ENCODE measurements at places on chromosomes 13 and 19. TPM values are rescaled to one million over a fixed set of nuclear protein-coding genes. Genes with fewer than 3 reads are reported as not detected.

ANGPTL8 gene
- not detected for total RNA-seq

GRCh38 chr13:97246596-97247158, 24.5 kb downstream of the MBNL2 start:
- DNase-seq: no peak
- H3K27ac ChIP-seq: peak overlapping the region; percentile 100
- peak overlapping the region; percentile 35 for H3K4me3 ChIP-seq

- H3K4me1 ChIP-seq: peaks cover 74% of the 10 kb centered on the region
- H3K27ac ChIP-seq: peak overlapping the region; percentile 97
- H3K4me3 ChIP-seq: no peak overlapping the region
- DNase-seq: no peak
- H3K36me3 ChIP-seq: peaks cover 22% of the 10 kb centered on the region
Measured at GRCh38 chr19:38833092-38833425, 1.5 kb upstream of the ECH1 start.

GRCh38 chr19:17279436-17279835, 2.3 kb upstream of the ANKLE1 start:
- H3K4me3 ChIP-seq: no peak overlapping the region
- DNase-seq: no peak
- H3K27me3 ChIP-seq: no peaks in the 10 kb centered on the region

EFNA2 gene
- total RNA-seq: 7.8 TPM

- no peak for DNase-seq
- no peaks in the 10 kb centered on the region for H3K36me3 ChIP-seq
- no peaks in the 10 kb centered on the region for H3K4me1 ChIP-seq
- H3K27me3 ChIP-seq: no peaks in the 10 kb centered on the region
Measured at GRCh38 chr13:40429706-40430545, 236.5 kb downstream of the FOXO1 start.

DNA sequence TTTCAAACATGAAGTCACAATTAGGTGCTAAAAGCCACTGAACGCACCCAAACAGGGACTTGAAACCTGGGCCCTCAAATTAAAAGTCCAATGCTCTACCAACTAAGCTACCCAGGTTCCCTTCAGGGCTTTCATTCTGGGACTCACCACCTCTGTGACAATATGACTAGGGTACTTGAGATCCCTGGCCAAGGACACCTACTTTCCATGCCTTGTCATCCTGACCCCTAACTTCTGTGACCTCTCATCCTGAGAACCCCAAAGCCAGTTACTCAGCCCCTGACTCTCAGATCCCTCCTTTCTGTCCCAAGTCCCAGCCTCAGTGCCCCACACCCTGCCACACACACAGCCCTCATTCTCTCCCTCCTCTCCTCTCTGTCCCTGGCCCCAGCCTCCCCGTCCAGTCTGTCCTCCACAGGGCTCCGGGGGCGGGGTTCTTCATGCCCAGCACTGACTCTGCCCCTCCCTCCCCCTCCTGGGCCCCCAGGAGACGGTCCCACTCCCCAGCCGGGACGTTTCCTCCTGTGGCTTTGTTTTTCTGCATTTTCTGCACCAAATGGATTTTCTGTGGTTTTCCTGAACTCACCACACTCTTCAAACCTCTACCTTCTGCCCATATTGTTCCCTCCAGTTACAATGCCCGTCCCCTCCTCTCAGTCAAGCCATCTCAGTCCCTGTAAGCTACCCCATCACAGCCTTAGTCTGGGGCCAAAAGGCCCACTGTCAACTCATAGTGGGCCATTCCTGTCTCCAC, 7.0 kb downstream of the RCN3 start:
- H3K4me1 ChIP-seq: no peaks in the 10 kb centered on the region
- H3K36me3 ChIP-seq: no peaks in the 10 kb centered on the region
- H3K27me3 ChIP-seq: no peaks in the 10 kb centered on the region
- DNase-seq: no peak

DNA sequence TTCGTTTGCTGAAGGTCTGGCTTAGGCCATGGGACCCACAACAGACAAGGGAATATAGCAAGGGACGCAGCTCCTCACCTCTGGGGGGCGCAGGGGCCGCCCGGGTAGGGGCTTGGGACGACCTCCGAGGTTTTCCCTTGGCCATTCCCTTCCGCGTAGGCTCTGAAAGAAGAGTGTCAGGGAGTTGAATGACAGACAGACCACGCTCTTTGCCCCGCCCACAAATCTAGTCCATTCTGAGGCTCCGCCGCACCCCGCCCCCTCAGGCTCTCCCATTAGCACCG, 11.4 kb upstream of the ZNF414 start:
- no peaks in the 10 kb centered on the region for H3K36me3 ChIP-seq
- 0 out of 2 replicates have a peak, but pooled peaks cover 3% of the 10 kb centered on the region for H3K4me1 ChIP-seq
- no peaks in the 10 kb centered on the region for H3K27me3 ChIP-seq
- H3K4me3 ChIP-seq: peak overlapping the region; percentile 48
- peak overlapping the region; percentile 85 for H3K27ac ChIP-seq

DNA sequence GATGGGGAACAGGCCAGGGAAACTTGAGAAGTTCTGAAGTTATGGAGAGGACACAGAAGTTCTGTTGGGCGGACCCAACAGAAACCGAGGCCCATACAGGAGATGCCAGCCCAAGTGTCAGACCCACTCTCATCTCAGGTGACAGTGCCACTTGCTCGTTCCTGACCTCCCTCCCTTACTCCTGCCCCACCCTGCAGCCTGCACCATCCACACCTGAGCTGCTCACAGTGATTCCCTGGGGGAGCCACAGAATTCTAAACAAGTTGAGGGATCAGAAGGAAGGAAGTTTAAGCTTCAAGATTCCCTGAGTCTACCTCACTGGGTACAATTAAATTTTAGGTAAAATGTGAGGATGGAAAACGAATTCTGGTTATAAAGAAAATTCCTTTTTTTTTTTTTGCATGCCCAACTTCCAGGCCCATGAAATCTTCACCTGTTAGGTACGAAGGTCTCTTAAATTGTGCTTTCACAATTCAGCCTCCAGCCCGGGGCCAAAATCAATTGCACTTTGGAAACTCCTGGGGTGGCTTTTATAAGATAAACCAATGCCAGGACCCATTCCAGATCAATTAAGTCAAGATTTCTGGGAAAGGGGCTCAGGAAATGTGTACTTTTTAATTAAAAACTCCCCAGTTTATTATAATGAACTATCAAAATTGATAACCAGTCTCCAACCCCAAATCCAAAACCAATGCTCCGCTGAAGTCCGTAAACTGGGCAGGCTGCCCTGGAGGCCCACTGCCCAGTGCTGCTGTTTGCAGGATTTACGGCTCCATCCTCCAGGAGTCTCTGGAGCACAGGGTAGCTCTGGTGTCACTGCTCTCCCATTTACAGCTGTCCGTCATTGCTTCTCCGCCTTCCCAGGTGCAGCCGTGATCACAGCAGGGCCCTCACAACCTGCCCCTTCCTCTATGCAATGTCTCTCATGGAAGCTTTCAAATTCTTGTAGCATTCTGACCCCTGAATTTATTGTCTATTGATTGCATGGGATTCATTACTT, 643.5 kb downstream of the UQCRFS1 start:
- no peak overlapping the region for H3K27ac ChIP-seq
- no peaks in the 10 kb centered on the region for H3K27me3 ChIP-seq

DNA sequence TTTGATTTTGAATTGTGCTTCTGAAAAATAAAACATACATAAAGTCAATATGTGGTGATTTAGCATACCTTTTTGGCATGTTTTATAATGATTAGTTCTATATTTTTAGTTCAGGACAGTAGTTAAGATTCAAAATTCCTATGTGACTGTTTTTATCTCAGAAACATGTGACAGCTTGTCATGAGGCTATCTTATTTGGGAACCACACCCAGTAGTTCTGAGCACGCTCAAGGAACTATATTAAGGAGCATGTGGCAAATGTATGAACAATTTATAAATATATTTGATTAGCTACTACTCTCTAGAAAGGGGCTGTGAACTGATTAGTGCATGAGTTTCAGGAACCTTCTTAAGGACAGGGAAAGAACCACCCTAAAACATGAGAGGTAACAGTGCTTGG, 38.8 kb downstream of the FGF9 start:
- no peak for DNase-seq
- no peaks in the 10 kb centered on the region for H3K4me1 ChIP-seq
- H3K4me3 ChIP-seq: no peak overlapping the region
- H3K27ac ChIP-seq: no peak overlapping the region
- no peaks in the 10 kb centered on the region for H3K27me3 ChIP-seq
- H3K36me3 ChIP-seq: no peaks in the 10 kb centered on the region

TSKS gene
- total RNA-seq: not detected

DNA sequence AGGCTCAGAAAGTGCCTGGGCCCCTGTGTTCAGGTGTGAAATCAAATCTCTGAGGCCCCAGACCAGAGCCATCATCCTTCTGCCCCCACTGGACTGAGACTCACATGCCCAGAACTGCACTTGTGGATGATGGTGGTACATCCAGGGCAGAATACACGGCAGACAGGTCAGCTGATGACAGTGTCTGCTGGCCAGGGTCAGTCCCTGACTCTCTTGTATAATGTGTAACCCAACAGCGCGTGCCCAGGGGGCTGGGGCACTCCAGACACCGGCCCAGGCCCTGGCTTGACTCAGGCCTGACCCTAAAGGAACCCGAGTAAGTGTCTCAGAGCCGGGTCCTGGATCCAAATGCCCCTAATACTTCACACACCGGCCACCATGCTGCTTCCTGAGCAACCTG, 37.4 kb upstream of the GATAD2A start:
- H3K4me3 ChIP-seq: no peak overlapping the region
- H3K27me3 ChIP-seq: no peaks in the 10 kb centered on the region
- no peaks in the 10 kb centered on the region for H3K36me3 ChIP-seq

MBD3L2 gene
- total RNA-seq: not detected

CEACAM4 gene
- not detected for total RNA-seq

GRCh38 chr13:35499676-35500075, 23.2 kb upstream of the MAB21L1 start:
- H3K36me3 ChIP-seq: no peaks in the 10 kb centered on the region
- no peak for DNase-seq
- H3K4me1 ChIP-seq: no peaks in the 10 kb centered on the region
- no peak overlapping the region for H3K27ac ChIP-seq
- no peak overlapping the region for H3K4me3 ChIP-seq

CLEC4G gene
- not detected for total RNA-seq

CLDND2 gene
- 0.95 TPM for total RNA-seq

- no peaks in the 10 kb centered on the region for H3K36me3 ChIP-seq
- H3K27ac ChIP-seq: no peak overlapping the region
- no peak overlapping the region for H3K4me3 ChIP-seq
- DNase-seq: no peak
- no peaks in the 10 kb centered on the region for H3K27me3 ChIP-seq
Measured at GRCh38 chr19:36182612-36183244, 30.5 kb upstream of the COX7A1 start.

DNA sequence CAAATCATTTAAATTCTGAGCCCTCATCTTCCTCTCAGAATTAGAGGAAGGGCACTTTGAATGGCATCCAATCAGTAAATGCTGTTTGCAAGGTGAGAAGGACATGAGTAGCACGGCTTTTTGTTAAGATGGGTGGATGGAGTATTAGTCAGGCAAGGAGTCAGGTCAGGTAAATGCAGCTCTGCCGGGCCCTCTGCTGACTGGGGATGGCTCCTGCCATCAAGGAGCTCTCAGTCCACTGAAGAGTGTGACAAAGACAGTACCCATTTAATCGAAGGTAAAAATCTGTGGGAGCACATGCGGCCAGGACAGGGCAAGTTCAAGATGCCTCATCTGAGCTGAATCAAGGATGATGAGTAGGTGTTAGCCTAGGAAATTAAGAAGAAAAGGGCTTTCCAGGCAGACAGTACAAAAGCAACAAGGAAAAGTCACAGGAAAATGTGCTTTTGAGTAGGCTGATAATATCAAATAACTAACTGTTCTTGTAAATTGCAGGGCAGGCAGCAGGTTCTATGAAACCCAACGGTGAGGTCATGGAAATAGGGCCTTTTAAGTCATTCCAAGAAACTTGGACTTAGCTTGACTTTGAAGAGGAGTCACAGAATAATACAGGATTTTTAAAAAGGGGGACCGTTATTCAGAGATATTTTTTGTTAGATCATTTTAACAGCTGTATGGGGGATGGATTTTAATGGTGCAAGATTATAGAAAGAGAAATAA, 670.5 kb upstream of the ARGLU1 start:
- DNase-seq: no peak
- no peaks in the 10 kb centered on the region for H3K27me3 ChIP-seq
- H3K4me1 ChIP-seq: no peaks in the 10 kb centered on the region

DNA sequence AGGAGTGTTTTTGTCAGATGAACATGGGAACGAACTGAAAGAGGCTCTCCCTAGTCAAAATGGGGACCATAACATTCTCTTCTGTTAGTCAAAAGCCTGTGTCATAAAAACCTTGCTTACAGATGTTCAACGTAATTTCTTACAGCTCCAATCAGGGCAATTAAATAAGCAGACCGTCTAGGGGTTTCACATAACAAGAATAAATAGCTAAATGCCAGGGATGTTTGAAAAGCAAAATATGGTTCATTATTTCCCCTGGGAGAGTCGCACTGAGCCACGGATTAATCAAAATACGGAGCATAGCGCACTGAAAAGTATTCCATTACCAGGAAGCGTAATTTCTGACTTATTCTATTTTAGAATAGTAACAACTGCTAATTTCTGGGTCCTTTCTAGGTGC, 63.7 kb upstream of the MRI1 start:
- no peaks in the 10 kb centered on the region for H3K27me3 ChIP-seq
- H3K4me1 ChIP-seq: peaks cover 3% of the 10 kb centered on the region
- H3K27ac ChIP-seq: no peak overlapping the region
- no peak overlapping the region for H3K4me3 ChIP-seq
- no peak for DNase-seq

DNA sequence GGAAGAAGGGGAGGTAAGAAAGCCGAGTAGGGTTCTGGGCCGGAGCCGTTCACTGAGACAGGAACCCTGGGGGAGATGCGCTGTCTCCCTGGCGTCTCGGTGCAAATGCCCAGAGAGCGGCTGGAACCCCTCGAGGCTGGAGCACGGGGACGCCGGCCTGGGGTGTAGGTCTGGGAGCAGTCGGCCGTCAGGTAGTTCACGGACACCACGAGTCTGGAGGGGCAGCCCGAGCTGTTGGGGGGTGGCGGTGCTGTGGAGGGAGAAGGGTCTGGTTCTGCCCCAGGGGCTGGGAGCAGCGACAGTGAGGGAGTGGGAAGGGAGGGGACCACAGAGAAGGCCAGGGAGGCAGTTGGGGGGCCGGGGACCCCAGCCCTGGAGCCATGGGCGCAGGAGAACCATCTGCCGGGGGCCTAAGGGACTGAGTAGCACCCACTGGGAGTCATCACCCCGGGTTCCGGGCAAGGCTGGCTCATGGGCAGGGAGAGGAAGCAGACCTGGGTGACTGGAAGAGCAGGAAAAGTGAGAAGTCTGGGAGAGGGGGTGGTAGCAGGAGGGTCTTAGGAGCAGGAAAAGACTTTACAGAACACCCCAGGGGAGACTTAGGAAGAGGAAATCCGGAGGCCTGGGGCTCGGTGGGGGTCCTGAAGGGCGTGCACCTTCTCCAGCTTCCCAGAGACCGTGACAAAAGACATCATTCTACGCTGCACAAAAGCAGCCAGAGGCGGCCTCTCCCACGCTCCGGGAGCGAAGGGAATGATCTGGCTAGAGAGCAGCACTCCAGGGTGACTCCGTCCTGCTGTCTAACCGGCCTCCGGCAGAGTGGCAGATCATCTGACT, 173.1 kb upstream of the SOX1 start:
- no peak overlapping the region for H3K27ac ChIP-seq
- no peak for DNase-seq
- no peaks in the 10 kb centered on the region for H3K36me3 ChIP-seq
- no peaks in the 10 kb centered on the region for H3K27me3 ChIP-seq
